ENCODE measurements at places on chromosomes 13 and 19. TPM values are rescaled to one million over a fixed set of nuclear protein-coding genes. Genes with fewer than 3 reads are reported as not detected.

The FAAP24 gene
- 2.6 TPM for polyA plus RNA-seq

The FGF9 gene
- 0.18 TPM for polyA plus RNA-seq

The KLHL1 gene
- not detected for polyA plus RNA-seq

The PTH2 gene
- polyA plus RNA-seq, result not detected

The SIGLEC12 gene
- not detected for polyA plus RNA-seq

The SIGLECL1 gene
- not detected for polyA plus RNA-seq

The ZNF426 gene
- polyA plus RNA-seq, result 3.3 TPM
